NCI-H524 (cell line): ENCODE measurements at places on chromosomes 1 and 21.
A peak's percentile ranks its signal among the peaks of the same experiment; 100 is the strongest.

DNA sequence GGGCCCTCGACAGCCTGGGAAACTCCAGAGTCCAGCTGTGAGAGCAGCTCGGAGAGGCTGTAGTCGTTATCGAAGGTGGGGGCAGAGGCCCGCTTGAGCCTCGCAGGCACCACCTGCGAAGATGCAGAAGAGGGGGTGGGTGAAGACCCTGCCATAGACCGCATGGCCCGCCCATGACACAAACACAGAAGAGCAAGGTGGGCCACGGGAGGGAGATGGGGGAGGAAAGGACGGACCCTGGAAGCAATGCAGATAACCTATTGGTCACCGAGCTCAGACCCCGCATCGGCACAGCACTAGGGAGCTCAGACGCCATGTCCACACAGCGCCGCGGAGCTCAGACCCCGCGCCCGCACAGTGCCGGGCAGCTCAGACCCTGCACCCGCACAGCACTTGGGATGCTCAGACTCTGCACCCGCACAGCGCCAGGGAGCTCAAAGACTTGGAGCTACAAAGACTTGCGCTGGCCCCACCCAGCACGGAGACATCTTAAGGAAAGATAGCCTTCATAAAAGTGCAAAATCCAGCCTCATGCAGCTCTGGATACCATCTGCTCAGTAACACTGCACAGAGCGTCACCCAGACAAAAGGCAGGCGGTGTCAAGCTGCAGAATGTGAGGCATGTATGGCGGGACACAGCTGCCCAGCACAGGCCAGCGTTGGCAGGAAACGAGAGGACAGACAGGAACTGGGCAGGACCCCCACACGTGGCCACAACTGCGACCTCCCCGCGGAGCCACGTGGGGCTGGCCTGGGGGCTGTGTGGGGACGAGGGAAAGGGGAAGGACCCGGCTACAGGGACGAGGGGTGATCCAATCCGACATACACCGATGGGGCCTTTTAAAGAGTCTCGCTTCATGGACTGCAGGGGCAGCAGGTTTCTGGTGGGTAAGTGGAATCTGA lies 22.6 kb downstream of the RIPK4 start:
- DNase-seq = peak; percentile 9

DNA sequence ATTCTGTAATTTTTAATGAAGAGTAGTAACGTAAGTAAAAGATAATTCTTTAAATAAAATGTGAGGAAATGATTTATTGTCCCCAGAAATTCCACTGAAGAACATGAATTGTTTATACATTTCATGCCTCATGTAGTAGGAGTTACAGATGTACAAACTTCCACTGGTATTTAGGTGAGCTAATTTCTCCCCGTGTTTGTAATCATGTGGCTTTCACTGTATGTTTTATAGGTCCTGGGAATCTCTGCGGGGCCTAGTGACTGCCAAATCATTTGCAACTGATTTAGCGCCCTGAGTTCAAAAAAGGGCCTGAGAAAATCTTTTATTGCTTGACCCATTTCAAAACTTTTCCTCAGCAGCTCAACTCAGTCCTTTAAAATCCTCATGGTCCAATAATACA lies 30.5 kb upstream of the FASLG start:
- DNase-seq = no peak

DNA sequence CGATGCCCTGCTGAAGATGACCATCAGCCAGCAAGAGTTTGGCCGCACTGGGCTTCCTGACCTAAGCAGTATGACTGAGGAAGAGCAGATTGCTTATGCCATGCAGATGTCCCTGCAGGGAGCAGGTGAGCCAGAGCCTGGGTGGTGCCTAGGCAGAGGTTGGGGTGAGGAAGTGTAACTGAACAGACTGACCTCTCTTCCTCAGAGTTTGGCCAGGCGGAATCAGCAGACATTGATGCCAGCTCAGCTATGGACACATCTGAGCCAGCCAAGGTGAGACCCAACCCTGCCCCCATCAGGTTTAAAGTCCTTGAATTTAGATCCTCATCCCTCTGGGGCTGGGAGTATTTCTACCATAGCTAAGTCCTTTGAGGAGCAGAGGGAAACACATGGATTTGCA lies 11.8 kb downstream of the PSMD4 start:
- DNase-seq = no peak

- no peak for DNase-seq
Observed at GRCh38 chr1:4369335-4369734, 285.1 kb upstream of the AJAP1 start.

DNA sequence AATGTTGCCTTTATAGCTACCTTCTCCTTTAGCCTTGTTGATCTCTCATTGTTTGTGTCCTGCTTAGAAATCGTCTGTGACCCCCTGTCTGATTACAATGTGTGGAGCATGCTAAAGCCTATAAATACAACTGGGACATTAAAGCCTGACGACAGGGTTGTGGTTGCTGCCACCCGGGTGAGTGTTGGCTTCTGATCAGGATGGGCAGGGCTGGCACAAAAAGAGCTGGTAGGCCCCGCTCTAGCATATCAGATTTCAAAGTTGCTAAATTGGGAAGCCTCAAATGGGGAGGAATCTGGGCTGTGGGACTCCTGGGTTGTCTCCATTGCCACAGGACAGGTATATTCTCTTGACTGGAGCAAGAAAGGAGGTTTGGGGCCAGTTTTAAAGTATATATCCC lies 8.4 kb downstream of the NCSTN start:
- no peak for DNase-seq

DNA sequence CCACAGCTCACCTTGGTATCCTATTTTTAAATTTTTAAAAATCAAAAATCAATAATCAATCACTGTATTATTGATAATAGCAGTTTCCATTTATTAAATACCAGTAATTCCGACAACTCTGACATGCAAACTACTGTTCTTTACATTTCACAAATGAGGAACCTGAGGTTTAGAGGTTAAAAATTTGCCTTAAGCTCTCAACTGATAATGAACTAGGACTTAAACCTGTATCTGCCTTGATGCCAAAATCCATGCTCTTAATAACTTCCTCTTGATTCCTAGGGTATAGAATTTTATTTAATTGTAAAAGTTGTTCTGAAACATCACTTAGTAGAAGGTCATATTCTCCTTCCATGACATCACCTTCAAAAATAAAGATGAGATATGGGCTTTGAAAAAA lies 5.6 kb downstream of the ARHGAP29 start:
- DNase-seq = no peak

DNA sequence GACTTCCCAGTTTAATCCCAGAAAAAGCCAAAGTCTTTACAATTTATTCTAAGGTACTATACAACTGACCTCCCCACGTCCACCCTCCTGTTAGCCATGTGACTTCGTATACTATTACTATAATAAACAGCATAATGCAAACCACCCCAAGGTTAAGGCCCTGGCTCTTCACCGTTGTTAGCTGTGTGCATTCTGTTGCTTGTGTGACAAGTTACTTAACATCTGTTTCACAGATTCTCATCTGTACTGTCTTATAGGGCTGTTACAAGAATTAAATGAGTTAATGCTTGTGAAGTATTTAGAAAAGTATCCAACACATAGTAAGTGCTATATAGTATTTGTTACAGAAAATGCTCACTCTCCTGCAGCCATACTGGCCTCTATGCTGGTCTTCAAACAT lies 15.7 kb downstream of the WARS2 start:
- no peak for DNase-seq

- DNase-seq = no peak
Observed at GRCh38 chr1:7885513-7886404, 32.9 kb upstream of the UTS2 start.

- DNase-seq = no peak
Observed at GRCh38 chr1:1764876-1765470, 13.3 kb downstream of the NADK start.

GRCh38 chr1:65423884-65424572 lies 3.6 kb downstream of the LEPR start:
- DNase-seq = peak; percentile 7

- no peak for DNase-seq
Observed at GRCh38 chr1:239882967-239883366, 208.7 kb upstream of the FMN2 start.

- no peak for DNase-seq
Observed at GRCh38 chr21:43273016-43273707, 104.4 kb downstream of the CRYAA start.

DNA sequence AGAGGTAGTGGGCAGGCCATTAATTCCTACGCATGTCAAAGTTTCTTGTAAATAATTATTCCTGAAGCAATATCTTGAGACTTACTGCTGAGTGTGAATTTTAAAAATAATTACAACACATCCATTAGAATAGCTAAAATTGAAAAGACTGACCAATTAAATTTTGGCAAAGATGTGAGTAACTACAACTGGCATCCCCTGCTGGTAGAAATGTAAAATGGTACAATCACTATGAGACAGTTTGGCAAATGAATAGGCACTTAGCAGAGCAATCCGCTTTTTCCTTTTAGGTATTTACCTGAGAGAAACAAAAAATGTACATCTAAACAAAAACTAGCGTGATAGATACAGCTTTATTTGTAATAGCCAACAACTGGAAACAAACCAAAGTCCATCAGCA lies 798.9 kb downstream of the BRINP3 start:
- DNase-seq = no peak

- no peak for DNase-seq
Observed at GRCh38 chr1:236895665-236896387, 100.7 kb downstream of the MTR start.

DNA sequence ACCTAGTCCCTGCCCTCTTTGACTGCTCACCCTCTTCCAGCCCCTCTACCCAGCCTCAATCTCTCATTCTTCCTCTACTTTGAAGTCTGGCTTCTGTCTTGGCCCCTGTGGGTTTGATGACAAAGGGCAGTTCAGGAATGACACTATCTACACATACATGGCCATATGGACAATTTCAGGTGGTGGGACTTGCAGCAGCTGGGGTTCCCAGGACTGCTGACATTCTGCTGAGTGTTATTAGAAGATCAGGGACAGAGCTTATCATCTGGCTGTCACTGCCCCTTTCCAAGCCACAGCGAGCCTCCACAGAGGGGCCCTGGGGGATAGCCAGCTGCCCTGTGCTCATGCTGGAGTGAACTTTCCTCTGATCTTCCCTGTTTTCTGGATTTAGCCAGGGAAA lies 97.4 kb upstream of the IPO9 start:
- DNase-seq = peak; percentile 11

DNA sequence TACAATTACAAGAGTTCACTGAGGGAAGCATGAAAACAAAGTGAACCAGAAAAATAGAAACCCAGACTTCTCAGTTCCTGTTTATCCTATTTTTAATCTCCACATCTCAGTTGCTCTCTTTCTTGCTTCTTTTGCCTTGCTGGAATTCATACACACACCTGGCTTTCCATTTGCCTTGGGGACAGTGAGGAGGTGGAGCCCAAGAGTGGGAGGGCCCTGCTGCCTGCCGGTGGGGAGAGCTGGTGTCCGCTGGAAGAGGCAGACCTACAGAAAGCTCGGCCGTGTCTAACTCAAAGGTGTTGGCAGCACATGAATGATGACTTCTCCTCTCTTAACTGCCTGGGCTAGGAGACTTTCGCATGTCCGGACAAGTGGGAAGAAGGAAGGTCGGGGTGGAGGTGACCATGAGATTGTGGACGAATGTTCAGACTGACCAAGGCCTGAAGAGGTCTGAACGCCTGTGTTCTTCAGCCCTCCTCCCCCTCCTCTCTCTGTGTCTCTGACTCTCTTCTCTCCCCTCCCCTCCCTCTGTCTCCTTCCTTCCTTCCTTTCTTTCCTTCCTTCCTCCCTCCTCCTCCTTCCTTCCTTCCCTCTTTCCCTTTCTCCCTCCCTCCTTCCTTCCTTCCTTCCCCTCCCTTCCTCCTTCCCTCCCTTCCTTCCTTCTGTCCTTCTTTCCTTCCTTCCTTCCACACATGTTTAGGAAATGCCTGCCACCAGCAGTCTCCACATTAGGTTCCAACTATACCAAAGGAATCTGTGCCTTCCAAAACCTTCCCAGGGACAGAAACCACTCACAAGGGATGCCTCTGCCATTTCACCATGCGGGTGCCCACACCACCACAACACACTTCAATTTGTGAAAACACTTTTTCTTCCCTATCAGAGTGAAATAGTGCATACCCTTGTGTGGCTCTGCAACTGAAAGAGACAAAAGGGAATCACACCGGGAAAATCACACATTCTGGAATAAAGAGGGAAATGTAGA lies 157.3 kb upstream of the RUNX1 start:
- DNase-seq = no peak

GRCh38 chr21:40684726-40685125 lies 162.2 kb downstream of the DSCAM start:
- no peak for DNase-seq

GRCh38 chr1:28135371-28136168 lies 40.9 kb downstream of the PTAFR start:
- no peak for DNase-seq

DNA sequence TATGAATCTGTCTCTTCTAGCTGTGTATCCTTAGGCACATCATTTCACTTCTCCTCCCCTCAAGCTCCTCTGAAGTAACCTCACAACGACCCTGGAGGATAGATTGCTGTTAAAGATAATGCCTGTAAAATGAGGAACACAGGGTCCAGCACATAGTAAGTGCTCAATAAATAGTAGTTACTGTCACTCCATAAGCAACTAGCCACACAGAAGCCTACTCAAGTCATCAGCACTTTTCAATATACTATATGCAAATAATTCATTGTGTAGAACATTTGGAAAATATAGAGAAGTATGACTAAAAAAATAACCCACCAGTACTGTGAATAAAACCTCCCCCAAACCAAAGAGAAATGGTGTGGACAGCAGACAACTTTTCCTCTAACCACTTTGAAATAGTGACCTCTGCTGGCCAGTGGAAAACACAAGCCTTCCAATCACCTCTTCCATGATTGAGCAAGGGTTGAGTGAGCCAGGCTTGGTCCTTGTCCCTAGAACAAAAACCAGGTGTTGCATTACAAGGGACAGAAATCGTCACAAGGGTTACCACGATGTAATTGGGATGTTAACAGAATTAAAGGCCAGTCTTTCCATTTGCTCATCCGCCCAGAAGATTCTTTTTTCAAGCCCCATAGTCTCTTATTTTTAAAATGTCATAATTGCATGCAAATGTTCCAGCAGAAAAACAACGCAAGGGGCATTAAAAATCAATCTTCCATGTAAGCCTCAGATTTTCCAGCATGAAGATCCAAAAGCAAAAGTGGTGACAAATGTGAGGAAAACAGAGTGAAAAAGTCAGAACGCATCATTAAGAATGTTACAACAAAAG lies 15.7 kb upstream of the GLIS1 start:
- peak; percentile 55 for DNase-seq

- no peak for DNase-seq
Observed at GRCh38 chr1:178434899-178435435, 61.8 kb downstream of the CLEC20A start.

DNA sequence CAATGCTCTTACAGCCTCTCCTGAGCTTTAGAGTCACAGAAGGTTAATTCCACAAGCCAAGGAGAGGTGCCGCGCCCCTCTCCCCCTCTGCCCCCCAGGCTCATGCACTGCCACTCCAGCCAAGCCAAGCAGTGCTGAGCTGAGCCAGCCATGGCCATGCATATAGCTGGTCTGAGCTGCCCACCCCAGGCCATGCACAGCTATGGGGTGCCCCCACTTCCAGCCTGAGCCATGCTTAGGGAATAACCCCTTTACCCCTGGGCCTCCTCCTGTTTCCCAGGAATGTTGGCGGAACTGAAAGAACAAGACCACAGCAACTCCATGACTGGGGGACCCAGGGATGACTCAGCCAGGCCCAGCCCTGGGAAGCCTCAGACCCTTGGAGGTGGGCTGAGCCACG lies 34.0 kb upstream of the MAGOH start:
- no peak for DNase-seq
